ENCODE measurements at places on chromosomes 4 and X. TPM values are rescaled to one million over a fixed set of nuclear protein-coding genes. Genes with fewer than 3 reads are reported as not detected.

FGF13 gene
- polyA plus RNA-seq = 3.5 TPM

SMIM10L2A gene
- 1.7 TPM for polyA plus RNA-seq

CXCL3 gene
- polyA plus RNA-seq = 77.7 TPM

BEND4 gene
- 0.13 TPM for polyA plus RNA-seq

- no peaks in the 10 kb centered on the region for H3K27me3 ChIP-seq
- H3K27ac ChIP-seq = no peak overlapping the region
- peaks cover 16% of the 10 kb centered on the region for H3K4me1 ChIP-seq
- H3K36me3 ChIP-seq = no peaks in the 10 kb centered on the region
- no peak for DNase-seq
Measured at GRCh38 chrX:72020788-72021187, 110.1 kb downstream of the NHSL2 start.

- no peaks in the 10 kb centered on the region for H3K27me3 ChIP-seq
- H3K27ac ChIP-seq = no peak overlapping the region
- no peak for DNase-seq
- H3K4me1 ChIP-seq = peaks cover 24% of the 10 kb centered on the region
- no peak overlapping the region for H3K4me3 ChIP-seq
Measured at GRCh38 chr4:158826057-158826456, 57.2 kb downstream of the FNIP2 start.

DNA sequence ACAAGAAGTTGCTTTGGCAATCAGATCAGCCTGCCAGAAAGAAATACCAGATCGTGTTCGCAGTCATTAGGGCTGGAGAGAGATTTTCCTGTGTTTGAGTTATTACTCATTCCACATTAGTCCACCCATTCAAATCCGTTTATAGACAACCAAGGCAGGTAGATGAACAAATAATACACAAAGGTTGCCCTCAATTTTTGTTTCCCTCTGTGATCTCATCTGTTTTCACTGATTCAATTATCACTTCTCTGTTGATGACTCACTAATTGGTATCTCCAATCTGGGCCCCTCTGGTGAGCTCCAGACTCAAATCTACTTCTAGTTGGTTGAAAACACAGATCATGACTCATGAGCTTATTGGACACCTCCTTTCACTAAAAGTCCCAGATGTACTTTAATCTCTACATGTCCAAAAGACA, 54.5 kb downstream of the CHM start:
- no peak overlapping the region for H3K27ac ChIP-seq
- H3K4me3 ChIP-seq = no peak overlapping the region
- no peak for DNase-seq
- no peaks in the 10 kb centered on the region for H3K4me1 ChIP-seq
- H3K36me3 ChIP-seq = no peaks in the 10 kb centered on the region

- H3K27me3 ChIP-seq = no peaks in the 10 kb centered on the region
- no peak overlapping the region for H3K27ac ChIP-seq
- no peak overlapping the region for H3K4me3 ChIP-seq
Measured at GRCh38 chrX:32867781-32868523, 343.4 kb downstream of the DMD start.

DNA sequence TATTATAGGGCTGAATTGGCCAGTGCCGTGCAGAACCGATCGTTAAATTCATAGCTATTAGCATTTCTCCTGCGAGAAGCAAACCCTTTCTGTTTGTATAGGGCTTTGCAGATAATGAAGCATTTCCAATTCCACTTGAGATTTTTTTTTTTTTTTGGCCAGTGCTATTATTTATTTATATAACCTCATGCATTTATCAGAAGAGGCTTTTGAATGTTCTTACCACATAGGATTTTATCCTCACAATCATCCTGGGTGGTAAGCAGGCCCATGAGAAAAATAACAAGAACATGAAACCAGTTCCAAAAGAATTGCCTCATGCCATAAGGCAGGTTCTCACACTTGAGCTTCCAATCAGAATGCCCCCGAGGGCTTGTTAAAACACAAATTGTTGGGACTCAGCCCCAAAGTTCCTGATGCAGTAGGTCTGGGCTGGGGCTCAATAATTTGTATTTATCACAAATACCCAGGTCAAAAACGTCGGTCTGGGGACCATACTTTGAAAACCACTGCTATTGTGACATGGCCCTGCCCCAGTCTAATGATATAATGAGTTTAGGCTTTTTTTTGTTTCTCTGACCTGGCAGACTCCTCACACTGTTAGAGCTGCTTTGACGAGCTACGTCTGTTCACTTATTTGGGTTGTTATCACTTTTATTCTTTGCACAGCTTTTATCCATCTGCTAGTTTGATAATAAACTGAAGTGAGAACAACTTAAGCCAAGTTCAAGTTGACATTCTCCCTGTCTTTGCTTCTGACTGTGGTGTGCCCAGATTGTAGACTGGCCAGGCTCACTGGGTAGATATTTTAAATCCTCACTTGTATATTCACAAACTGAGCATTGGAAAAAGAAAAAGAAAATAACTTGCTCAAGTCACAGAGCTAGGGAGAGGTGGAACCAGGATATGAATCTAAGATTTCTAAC, 20.1 kb downstream of the SUPT20HL1 start:
- H3K4me3 ChIP-seq = no peak overlapping the region
- no peaks in the 10 kb centered on the region for H3K4me1 ChIP-seq
- peaks cover 30% of the 10 kb centered on the region for H3K27me3 ChIP-seq
- no peak overlapping the region for H3K27ac ChIP-seq

DNA sequence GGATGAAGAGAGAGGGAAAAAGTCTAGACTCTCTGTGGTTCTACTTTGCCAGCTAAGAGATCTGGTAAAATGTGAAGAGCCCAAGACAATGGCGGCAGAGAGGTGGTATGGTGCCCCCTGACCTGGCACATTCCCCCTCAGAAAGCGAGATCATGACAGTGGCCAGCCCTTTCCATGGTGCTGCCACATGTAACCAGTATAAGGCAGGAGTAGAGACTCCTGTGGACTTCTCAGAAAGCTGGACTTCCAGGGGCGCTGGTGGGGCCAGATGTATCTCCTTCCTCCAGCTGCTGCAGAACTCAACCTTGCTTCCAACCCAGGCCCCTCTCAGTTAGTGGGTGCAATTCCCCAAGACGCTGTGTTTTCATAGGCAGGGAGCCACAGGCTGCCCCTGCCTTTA, 9.6 kb downstream of the CTAG1A start:
- H3K4me1 ChIP-seq = no peaks in the 10 kb centered on the region
- no peaks in the 10 kb centered on the region for H3K27me3 ChIP-seq
- DNase-seq = no peak
- H3K36me3 ChIP-seq = no peaks in the 10 kb centered on the region
- no peak overlapping the region for H3K27ac ChIP-seq

DNA sequence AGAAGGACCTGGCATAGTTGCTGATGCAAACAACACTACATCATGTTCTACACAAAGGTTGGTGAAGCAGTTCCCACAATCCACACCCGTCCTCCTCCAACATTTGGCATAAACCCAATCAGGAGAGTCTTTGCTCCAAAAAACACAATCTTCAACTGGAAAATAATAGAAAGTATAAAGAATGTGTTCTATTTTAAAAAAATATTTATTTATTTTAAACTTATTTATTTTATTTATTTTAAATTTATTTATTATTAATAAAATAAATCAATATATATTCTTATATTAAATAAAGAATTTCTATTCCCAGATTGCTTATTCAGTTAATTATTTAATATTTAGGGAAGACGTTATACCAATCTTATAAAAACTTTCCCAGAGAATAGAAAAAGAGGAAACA, 1753.7 kb upstream of the AGA start:
- H3K36me3 ChIP-seq = no peaks in the 10 kb centered on the region
- H3K4me3 ChIP-seq = no peak overlapping the region
- H3K4me1 ChIP-seq = peaks cover 7% of the 10 kb centered on the region

DNA sequence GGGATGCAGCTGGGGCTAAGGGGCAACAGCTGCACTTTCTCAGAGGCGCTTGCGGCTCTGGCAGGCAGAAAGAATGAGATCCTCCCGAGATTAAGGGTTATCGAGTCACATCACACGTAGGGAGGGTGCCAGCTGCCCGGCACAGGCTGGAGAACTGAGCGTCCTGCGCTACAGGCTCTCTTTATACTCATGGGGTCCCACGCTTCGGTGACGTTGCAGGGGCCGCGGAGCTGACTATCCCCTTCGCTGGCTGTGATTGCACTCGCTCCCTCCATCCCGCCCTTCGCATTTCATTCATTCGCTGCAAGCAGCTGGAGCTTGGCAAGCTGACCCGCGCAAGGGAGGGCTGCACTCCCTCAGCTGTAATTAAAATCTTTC, at the start of gene TACR3:
TACR3 (minus strand) TSS at position 156 of the 378 bp plus-strand sequence. CDS start 310 bp downstream, outside the sequence.
- H3K27me3 ChIP-seq = no peaks in the 10 kb centered on the region
- no peak within 1 kb of the TSS for H3K4me3 ChIP-seq
- H3K36me3 ChIP-seq = no peaks in the 10 kb centered on the region
- peak; percentile 94 for DNase-seq
- no peak within 1 kb of the TSS for H3K27ac ChIP-seq
- no peaks in the 10 kb centered on the region for H3K4me1 ChIP-seq

- no peaks in the 10 kb centered on the region for H3K27me3 ChIP-seq
- no peak for DNase-seq
- no peaks in the 10 kb centered on the region for H3K4me1 ChIP-seq
Measured at GRCh38 chr4:122500852-122501501, 44.5 kb upstream of the IL2 start.

GRCh38 chr4:169615467-169616106, 3.2 kb upstream of the NEK1 start:
- no peak overlapping the region for H3K27ac ChIP-seq
- H3K27me3 ChIP-seq = no peaks in the 10 kb centered on the region
- DNase-seq = no peak
- no peaks in the 10 kb centered on the region for H3K4me1 ChIP-seq
- H3K4me3 ChIP-seq = no peak overlapping the region
- no peaks in the 10 kb centered on the region for H3K36me3 ChIP-seq

- H3K4me1 ChIP-seq = no peaks in the 10 kb centered on the region
- H3K36me3 ChIP-seq = no peaks in the 10 kb centered on the region
- H3K27me3 ChIP-seq = no peaks in the 10 kb centered on the region
- no peak overlapping the region for H3K27ac ChIP-seq
Measured at GRCh38 chr4:101528526-101528925, 181.2 kb upstream of the PPP3CA start.

- no peak overlapping the region for H3K27ac ChIP-seq
- no peaks in the 10 kb centered on the region for H3K36me3 ChIP-seq
- H3K27me3 ChIP-seq = no peaks in the 10 kb centered on the region
- no peak for DNase-seq
- H3K4me1 ChIP-seq = no peaks in the 10 kb centered on the region
Measured at GRCh38 chr4:1593881-1594345, 90.2 kb downstream of the FAM53A start.

DNA sequence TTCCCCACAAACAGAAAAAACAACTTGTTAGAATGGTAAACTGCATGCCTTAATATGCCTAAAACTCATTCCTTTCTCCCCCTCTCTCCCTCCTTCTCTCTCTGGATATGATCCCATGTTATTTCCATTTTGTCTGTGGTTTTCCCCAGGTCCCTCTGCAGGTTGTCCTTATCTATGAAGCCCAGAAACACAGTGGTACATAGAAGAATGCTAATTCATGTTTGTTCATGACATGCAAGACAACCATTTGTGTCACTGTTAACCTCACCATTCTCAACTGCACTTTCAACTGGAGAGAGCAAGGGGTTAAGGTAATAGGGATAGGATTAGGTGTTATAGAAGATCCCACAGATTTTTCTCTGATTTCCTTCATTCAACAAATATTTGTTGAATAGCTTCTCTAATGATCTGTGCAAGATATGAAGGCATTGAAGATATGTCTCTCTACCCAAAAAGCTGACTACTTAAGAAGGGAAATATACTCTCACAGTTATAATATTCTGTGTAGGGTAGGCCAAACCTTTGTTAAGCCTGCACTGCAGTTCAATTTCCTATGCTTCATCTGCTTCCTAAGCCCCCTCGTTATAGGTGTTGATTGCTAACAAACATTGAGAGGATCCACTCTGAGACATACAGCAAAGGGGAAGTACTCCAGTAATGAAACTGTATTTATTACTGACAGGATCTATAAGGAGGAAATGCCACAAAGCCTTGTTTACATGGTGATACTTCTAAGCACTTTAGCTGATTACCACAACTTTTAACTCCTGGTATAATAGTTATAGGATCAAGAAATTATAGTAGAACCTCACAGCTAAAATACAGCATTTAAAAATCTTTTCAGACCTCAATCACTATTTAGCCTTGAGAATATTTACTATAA, 96.1 kb downstream of the FRYL start:
- peak; percentile 17 for DNase-seq
- H3K4me1 ChIP-seq = no peaks in the 10 kb centered on the region
- H3K27me3 ChIP-seq = no peaks in the 10 kb centered on the region
- H3K36me3 ChIP-seq = peaks cover 3% of the 10 kb centered on the region
- H3K4me3 ChIP-seq = no peak overlapping the region
- no peak overlapping the region for H3K27ac ChIP-seq

- H3K27ac ChIP-seq = no peak overlapping the region
- H3K36me3 ChIP-seq = no peaks in the 10 kb centered on the region
- H3K4me1 ChIP-seq = no peaks in the 10 kb centered on the region
Measured at GRCh38 chr4:105966051-105966450, 70.8 kb downstream of the NPNT start.

GRCh38 chrX:68432648-68433047, 647 bp downstream of the OPHN1 start:
- H3K4me3 ChIP-seq = peak overlapping the region; percentile 56
- peak; percentile 16 for DNase-seq
- H3K4me1 ChIP-seq = peaks cover 2% of the 10 kb centered on the region
- no peaks in the 10 kb centered on the region for H3K27me3 ChIP-seq

- no peaks in the 10 kb centered on the region for H3K27me3 ChIP-seq
- DNase-seq = no peak
- no peaks in the 10 kb centered on the region for H3K36me3 ChIP-seq
Measured at GRCh38 chr4:30833206-30833605, 113.0 kb downstream of the PCDH7 start.

GRCh38 chr4:139955600-139955999, 198.4 kb downstream of the MAML3 start:
- no peak for DNase-seq
- no peak overlapping the region for H3K27ac ChIP-seq
- H3K4me3 ChIP-seq = no peak overlapping the region
- no peaks in the 10 kb centered on the region for H3K27me3 ChIP-seq
- H3K4me1 ChIP-seq = peaks cover 3% of the 10 kb centered on the region
- no peaks in the 10 kb centered on the region for H3K36me3 ChIP-seq
